CD4-positive, alpha-beta T cell treated with Interleukin-2 at 100 ng/mL for 4 hours (primary cell): ENCODE measurements at places on chromosomes 2 and 18.

DNA sequence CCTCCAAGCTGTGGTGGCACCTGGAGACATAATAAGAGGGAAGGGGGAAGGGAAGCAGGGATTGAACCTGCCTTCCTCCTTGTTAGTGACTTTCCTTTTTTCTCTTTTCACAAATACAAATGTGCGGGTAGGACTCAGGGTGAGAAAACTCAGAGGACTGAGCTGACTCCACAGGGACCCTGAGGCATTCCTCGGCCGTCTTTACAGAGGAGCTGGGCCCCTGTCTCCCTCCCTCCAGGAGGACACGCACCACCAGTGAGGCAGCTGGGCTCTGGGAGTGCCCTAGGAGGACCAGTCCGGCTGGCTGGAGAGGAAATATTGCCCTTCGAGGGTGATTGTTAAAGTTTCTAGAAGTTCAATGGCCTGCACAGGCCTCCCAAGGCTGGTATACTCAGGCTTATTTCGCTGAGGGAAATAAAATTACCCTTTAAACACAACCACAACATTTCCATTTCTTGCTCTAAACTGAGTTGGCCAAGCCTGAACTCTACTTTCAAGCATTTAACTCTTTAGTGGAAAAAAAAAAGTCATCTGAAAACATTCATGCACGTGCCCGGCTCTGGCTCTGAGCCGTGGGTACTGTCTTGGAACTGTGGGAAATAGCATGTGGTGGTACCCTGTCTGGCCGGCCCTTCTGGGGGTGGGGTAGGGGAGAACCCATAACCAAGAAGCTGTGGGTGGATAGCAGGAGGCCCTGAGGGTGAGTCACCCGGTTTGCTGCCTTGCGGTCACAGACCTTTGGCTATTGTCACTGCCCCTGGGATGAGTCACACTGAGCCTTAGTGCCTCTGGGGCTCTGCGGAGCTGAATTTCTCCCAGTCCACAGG is 116.0 kb downstream of the COPS8 start:
- DNase-seq: no peak

DNA sequence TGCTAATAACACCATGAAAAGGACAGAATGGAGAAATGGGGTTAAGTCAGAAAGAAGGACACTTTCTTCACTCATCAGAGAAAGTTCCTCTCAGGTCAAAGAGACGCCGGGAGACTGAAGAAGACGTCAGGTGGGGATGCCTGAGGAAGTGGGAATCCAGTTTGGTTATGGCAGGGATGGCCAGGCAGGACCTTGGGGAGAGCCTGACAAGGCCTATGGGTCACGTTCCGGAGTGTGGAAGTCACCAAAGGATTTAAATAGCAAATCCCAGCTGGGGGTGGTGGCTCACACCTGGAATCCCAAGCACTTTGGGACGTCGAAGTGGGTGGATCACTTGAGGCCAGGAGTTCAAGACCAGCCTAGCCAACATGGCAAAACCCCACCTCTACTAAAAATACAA is 432.7 kb upstream of the SMIM21 start:
- no peak for DNase-seq

DNA sequence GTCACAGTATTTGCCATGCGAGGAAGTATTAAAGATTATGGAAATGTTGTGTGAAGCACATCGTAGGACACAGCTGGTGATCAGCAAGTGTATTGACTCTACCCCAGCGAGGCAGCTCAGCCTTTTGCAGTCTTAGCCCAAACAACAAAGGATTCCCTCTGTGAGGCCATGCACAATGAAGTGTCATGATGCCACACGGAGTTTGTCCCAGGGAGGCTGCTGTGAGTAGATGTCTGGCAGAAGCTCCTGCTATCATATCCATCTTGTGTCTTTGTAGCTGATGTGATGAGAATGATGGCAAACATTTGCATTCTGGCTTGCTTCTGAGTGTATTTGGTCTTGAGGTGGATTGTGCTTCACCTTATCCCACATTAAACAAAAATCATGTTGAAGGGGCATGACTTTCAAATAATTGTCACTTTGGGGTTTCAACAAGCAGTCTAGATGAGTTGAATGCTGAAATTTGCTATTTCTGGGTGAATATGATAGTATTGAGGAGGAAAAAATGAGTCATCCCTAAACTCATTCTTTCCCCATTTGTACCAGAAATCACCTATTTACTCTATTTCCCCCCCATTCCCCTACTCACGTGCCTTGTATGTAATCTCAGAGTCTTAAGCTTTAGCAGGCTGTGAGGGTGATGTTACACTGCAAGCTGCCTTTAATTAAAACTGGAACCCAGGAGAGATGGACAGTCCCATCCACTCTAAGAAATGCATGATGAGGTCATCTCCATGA is 273.5 kb downstream of the RNF144A start:
- no peak for DNase-seq

DNA sequence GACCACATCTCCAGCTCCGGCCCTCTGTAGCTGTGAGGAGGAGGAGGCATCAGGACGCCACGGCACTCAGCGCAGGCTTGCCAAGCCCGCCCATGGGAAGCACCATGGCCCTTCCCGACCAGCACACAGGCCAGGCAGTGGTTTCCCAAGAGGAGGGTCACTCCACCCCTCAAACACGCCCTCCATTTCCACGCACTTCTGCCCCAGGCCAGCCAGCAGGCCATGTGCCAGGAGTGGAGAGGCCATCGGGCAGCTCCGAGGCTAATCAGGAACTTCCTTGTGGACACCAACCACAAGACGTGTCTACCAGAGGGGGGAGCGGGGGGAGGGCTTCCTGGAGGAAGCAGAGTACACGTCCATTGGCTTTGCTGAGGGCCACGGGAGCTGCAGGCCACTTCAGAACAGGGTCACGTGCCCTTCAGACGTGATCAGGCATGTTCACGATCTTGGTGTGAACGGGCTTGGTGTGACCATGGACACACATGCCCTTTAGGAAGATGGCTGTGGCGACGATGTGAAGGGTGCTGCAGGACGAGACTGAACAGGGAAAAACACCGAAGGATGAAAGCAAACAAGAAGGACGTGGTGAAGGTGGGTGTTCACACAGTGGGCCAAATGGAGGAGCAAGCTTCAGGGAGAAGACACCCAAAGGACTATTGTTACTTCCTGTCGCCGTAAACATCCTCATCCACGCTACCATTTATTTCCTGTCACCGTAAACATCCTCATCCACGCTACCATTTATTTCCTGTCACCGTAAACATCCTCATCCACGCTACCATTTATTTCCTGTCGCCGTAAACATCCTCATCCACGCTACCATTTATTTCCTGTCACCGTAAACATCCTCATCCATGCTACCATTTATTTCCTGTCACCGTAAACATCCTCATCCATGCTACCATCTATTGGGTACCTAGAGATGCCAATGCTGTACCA is 6.5 kb upstream of the MTERF4 start:
- DNase-seq: peak; percentile 48

GRCh38 chr2:2573658-2574293 is 242.7 kb upstream of the MYT1L start:
- no peak for DNase-seq

GRCh38 chr18:40577239-40577980 is 1377.6 kb upstream of the PIK3C3 start:
- DNase-seq: no peak

DNA sequence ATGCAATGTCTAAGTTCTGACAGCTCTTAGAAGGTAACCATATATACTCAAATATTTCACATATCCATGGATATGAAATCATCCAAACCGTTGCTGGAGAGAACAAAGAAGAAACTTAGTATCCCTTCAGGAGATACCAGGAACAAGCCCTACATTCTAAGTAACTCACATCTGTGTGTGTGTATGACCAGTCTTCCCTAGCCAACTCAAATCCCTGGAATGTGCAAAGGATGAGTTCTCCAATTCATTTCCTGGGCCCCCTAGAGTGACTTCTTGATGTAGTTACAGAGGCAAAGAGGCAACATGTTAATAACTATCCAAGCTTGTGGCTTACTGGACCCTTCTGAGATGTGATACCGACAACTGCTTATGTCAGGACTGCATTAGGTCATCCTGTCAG is 20.1 kb downstream of the TPGS2 start:
- DNase-seq: no peak

- DNase-seq: no peak
These were observed 193.0 kb upstream of the RGPD4 start for GRCh38 chr2:107633580-107634147.

DNA sequence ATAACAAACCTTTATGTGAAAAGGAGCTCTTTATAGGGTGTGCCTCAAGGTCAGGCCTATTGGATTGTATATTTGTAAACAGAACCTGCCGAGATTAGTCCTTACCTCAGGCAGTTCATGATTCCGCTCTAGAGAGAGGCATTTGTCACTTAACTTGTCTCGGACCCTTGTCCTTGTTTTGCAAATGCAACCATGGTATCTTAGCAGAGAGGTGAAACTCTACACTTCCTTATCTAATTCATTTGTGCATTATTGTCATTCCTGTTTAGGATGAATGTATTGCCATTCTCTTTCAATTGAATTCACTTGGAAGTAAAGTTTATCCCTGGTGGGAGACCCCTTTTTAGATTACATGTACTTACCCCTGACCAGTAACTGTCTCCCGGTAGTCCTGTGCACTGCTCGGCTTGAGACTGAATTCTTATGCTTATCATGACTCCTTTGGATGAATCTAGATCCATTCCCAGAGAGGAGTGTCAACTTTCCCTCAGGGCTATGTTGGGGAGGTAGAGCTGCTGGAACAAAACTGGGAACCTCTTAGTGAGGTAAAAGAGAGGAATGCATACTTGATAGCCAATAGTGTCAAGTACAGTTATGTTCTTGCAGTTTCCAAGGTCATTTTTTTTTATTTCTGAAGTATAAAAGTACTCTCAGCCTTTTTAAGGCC is 46.6 kb downstream of the SGPP2 start:
- DNase-seq: no peak

DNA sequence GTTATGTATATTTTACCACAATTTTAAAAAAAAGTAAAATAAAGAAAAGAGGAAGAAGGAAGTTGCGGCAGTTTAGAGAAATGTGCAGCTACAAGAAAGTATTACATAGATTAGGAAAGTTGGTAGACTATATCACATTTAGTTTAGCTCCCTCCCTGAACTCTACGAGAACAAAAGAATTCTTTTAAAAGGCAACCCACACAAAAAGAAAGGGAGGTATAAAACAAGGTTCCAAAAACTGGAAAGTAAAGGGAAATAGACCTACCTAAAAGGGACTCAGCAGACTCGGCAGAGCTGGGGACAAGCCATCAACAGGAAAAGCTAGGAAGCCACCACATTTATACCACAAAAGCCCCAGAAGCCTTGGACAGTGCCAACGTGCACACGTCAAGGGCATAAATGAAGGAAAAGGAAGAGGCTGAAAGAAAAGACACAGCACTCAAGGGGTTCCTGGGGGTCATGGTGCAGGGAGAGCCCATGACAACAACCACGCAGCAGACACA is 9.1 kb downstream of the TMEM127 start:
- no peak for DNase-seq

DNA sequence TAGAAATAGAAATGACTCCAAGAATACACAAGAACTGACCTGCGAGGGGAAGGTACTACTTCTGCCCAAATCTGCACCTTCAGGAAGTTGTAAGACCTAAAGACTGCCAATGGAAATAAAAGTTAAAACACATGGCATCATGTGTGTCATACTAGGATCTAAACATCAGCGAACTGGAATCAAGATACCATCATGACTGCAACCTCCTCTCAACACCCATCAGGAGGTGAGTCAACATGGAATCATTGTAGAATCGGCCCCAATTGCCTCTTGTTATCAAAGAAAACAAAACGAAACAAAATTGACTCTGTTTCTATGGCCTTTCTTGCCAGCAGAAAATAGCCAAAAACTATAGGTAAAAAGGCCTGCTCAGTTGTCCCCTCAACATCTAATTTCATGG is 15.1 kb downstream of the RDH14 start:
- DNase-seq: no peak

DNA sequence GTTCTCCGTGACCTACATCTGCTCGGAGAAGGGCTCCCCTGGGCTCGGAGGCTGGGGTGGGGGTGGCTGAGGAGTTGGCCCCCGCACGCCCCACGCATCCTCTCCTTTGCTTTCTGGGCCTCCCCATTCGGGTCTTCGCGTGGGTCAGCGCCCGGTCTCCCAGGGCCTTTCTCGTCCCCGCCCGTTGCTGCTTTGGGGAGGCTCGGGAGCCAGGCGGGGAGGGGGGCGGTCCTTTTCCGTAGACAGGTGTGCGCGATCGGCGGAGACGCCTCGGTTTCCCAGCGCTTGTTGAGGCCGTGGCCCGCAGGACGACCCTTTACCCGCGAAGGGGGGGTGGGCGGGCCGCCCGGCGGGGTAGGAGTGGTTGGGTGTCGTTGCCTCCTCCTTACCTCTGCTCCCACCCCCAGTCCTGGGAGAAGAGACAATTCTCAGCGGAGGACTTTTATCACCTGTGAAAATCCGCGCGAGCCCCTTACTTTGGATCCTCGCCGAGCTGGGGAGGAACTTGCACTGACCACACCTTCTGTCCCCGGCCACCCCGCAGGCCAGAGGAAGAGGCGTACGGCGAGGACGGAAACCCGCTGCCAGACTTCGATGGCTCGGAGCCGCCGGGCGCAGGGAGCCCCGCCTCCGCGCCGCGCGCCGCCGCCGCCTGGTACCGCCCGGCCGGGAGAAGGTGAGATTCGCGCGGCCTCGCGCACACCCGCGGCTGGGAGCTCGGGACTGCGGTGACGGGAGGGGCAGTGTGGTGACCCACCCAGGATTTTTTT is 2.6 kb downstream of the ADCYAP1 start:
- DNase-seq: no peak

DNA sequence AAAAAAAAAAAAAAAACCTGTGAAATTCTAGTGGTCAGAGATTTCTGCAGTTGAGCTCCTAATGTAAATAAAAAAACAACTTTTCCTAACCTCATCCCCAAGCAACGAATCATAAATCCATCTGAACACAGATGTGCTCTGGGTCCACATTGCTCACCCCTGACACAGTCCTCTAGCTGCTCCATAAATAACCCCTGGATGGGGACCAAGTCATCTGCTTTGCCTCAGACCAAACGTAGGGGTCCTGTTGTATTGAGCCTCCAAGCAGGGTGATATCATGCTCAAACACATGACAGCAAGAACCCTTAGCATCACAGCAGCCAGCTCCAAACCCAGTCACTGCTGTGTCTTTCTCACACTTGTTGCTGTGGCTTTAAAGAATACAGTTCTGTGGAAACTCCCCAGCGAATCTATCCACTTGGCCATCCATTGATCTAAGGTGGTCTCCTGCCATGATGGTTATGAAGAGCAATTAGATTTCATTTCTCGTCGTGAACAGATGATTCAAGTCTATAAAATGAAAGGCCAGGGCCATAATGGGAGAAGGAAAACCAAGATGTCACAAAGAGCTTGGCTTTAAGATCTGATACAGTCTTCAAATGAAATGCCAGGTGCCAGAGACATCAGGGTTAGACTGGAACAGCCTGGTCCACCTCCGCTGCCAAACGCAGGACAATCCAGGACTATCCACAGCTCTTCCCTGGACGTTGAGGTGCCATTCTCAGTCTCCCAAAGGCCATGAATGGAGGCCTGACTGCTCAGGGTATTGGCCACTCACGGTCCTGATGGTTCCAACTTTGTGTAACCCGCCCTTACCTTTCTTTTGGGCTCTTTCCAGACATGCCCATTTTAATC is 39.0 kb downstream of the TBC1D8 start:
- DNase-seq: no peak

GRCh38 chr2:23695214-23695889 is 231.6 kb downstream of the ATAD2B start:
- no peak for DNase-seq

GRCh38 chr2:127651971-127652550 is 6.1 kb downstream of the GPR17 start:
- no peak for DNase-seq
